Mammary microvascular endothelial cell (primary cell): ENCODE measurements at places on chromosomes 11 and 22. TPM values are rescaled to one million over a fixed set of nuclear protein-coding genes. Genes with fewer than 3 reads are reported as not detected.

The ROBO4 gene
- 405 and 425 TPM in 2 replicates for total RNA-seq

The MFRP gene
- total RNA-seq = 0.07 TPM in 1 of 2 replicates, not detected in the other

The NUDT8 gene
- 12.3 and 16.5 TPM in 2 replicates for total RNA-seq

The FBLN1 gene
- 0.07 and 0.30 TPM in 2 replicates for total RNA-seq

The IL17REL gene
- under 0.01 TPM in 1 of 2 replicates, not detected in the other for total RNA-seq

The C11orf16 gene
- not detected in 2 replicates for total RNA-seq

The DEPDC7 gene
- 0.39 TPM in 1 of 2 replicates, not detected in the other for total RNA-seq

The TRIM68 gene
- total RNA-seq = 7.4 and 12.7 TPM in 2 replicates

The MYRF gene
- total RNA-seq = 2.3 and 4.3 TPM in 2 replicates

The TMEM121B gene
- total RNA-seq = 0.10 and 0.33 TPM in 2 replicates

The CALCA gene
- total RNA-seq = not detected in 2 replicates

The OR6T1 gene
- not detected in 2 replicates for total RNA-seq

The PRODH gene
- 0.20 TPM in 1 of 2 replicates, not detected in the other for total RNA-seq

The DCPS gene
- total RNA-seq = 31.0 and 33.1 TPM in 2 replicates

The RIBC2 gene
- 0.84 and 2.1 TPM in 2 replicates for total RNA-seq

The CREB3L1 gene
- total RNA-seq = 0.10 and 0.33 TPM in 2 replicates

The PIWIL4 gene
- total RNA-seq = under 0.01 and 0.20 TPM in 2 replicates

The MTNR1B gene
- not detected in 2 replicates for total RNA-seq

The LRRC74B gene
- total RNA-seq = not detected in 2 replicates

The UCP3 gene
- total RNA-seq = 0.07 and 0.54 TPM in 2 replicates

The IRAG1 gene
- 0.27 and 0.30 TPM in 2 replicates for total RNA-seq

The APOBEC3B gene
- total RNA-seq = 19.7 and 25.1 TPM in 2 replicates

The SPI1 gene
- total RNA-seq = not detected in 2 replicates

The SLC25A18 gene
- not detected in 2 replicates for total RNA-seq

The SLC22A25 gene
- total RNA-seq = not detected in 2 replicates

The OTOG gene
- not detected in 2 replicates for total RNA-seq

The ANKK1 gene
- total RNA-seq = 0.05 TPM in 1 of 2 replicates, not detected in the other

The YPEL4 gene
- total RNA-seq = 0.25 TPM in 1 of 2 replicates, not detected in the other

The OR8D4 gene
- not detected in 2 replicates for total RNA-seq

The ANO5 gene
- total RNA-seq = 0.05 and 0.13 TPM in 2 replicates

The TYR gene
- not detected in 2 replicates for total RNA-seq

The SEC14L6 gene
- total RNA-seq = not detected in 2 replicates

The MIOX gene
- total RNA-seq = not detected in 2 replicates

The NXPE2 gene
- not detected in 2 replicates for total RNA-seq

The RNF141 gene
- total RNA-seq = 29.5 and 34.8 TPM in 2 replicates

The RAB39A gene
- 0.60 TPM in 1 of 2 replicates, not detected in the other for total RNA-seq

The PAX6 gene
- total RNA-seq = not detected in 2 replicates

The FGF4 gene
- total RNA-seq = not detected in 2 replicates

The KCNC1 gene
- total RNA-seq = not detected in 2 replicates

The OR5P2 gene
- total RNA-seq = not detected in 2 replicates

The REXO2 gene
- 150 and 193 TPM in 2 replicates for total RNA-seq

The SLC17A6 gene
- total RNA-seq = not detected in 2 replicates

The RAG2 gene
- not detected in 2 replicates for total RNA-seq
